ENCODE measurements at places on chromosomes 7 and 10. TPM values are rescaled to one million over a fixed set of nuclear protein-coding genes. Genes with fewer than 3 reads are reported as not detected.
A peak's percentile ranks its signal among the peaks of the same experiment; 100 is the strongest.

- H3K4me1 ChIP-seq = no peaks in the 10 kb centered on the region
- H3K27ac ChIP-seq = no peak overlapping the region
- DNase-seq = no peak
- H3K4me3 ChIP-seq = no peak overlapping the region
- H3K27me3 ChIP-seq = no peaks in the 10 kb centered on the region
Measured at GRCh38 chr10:84216834-84217233, 8.5 kb downstream of the LRIT2 start.

The PAPOLB gene
- total RNA-seq = 0.36 TPM

The MSS51 gene
- 4.5 TPM for total RNA-seq

DNA sequence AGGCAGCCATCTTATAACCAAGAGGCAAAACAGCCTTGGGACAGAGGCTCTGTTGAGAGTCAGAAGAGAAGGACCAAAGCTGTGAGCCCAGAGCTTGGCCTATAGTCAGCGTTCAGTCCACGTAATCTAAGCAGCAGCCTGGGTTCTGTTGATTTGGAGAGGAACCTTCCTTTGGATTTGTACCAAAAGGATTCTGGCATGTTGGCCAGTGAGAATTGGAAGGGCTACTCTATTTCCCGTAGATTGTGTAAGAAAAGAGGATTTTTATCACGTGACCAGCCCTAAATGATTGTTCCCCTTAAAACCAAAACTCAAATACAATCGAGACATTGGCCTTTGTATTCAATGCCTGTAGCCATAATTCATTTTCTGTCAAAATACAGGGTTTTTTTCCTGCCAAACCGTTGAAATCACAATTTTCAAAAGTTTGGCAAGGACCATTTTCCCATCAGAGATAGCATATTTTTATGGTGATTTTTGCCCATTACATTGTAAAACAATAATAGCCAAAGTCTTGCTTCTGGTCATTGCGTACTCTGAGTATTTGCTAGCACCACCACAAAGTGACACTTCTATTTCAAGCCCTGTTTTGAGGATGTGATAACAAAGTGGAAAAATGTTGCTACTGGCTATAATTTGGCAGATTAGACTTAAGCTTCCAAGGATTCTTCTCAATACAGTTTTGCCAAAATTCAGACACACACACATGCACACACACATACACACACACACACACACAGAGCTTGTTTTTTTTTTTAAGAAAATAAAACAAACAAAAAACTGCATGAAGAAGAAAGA is 23.1 kb upstream of the BMPER start:
- H3K4me3 ChIP-seq = no peak overlapping the region
- no peaks in the 10 kb centered on the region for H3K4me1 ChIP-seq
- no peak for DNase-seq
- H3K27me3 ChIP-seq = no peaks in the 10 kb centered on the region
- no peaks in the 10 kb centered on the region for H3K36me3 ChIP-seq

- no peak overlapping the region for H3K27ac ChIP-seq
- peaks cover 10% of the 10 kb centered on the region for H3K4me1 ChIP-seq
- DNase-seq = no peak
- H3K36me3 ChIP-seq = peaks cover 43% of the 10 kb centered on the region
- no peaks in the 10 kb centered on the region for H3K27me3 ChIP-seq
- no peak overlapping the region for H3K4me3 ChIP-seq
Measured at GRCh38 chr7:128946936-128947830, 9.5 kb downstream of the IRF5 start.

GRCh38 chr7:132270517-132270916 is 305.8 kb downstream of the PLXNA4 start:
- H3K27ac ChIP-seq = no peak overlapping the region
- DNase-seq = no peak
- H3K27me3 ChIP-seq = peaks cover 4% of the 10 kb centered on the region
- H3K4me1 ChIP-seq = no peaks in the 10 kb centered on the region
- no peaks in the 10 kb centered on the region for H3K36me3 ChIP-seq

DNA sequence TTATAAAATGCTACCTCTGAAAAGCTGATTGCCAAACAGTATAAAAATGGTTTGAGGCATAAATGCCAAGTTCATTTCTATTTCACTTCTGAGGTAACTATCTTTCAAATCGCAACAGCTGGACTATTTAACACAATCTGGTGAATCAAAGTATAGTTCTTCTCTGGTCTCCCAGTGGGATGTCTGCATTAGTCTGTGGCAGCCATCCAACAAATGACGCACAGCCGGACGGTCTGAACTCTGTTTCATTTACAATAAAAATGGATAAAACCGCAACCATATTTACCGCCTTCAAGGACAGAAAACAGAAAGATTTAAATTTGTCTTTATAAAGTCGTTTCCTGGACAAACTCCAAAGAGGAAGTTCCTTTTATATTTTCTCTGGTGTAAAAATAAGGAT is 41.9 kb downstream of the ENO4 start:
- no peak overlapping the region for H3K27ac ChIP-seq
- no peaks in the 10 kb centered on the region for H3K4me1 ChIP-seq
- no peaks in the 10 kb centered on the region for H3K36me3 ChIP-seq
- H3K27me3 ChIP-seq = peaks cover 2% of the 10 kb centered on the region
- H3K4me3 ChIP-seq = no peak overlapping the region

- peaks cover 91% of the 10 kb centered on the region for H3K4me1 ChIP-seq
- H3K36me3 ChIP-seq = no peaks in the 10 kb centered on the region
- H3K27me3 ChIP-seq = no peaks in the 10 kb centered on the region
Measured at GRCh38 chr10:124614003-124614659, 130.0 kb downstream of the FAM53B start.

- no peaks in the 10 kb centered on the region for H3K36me3 ChIP-seq
- peak overlapping the region; percentile 96 for H3K4me3 ChIP-seq
- H3K27me3 ChIP-seq = no peaks in the 10 kb centered on the region
- H3K4me1 ChIP-seq = peaks cover 33% of the 10 kb centered on the region
Measured at GRCh38 chr10:5811387-5811821, 1.8 kb downstream of the GDI2 start.

DNA sequence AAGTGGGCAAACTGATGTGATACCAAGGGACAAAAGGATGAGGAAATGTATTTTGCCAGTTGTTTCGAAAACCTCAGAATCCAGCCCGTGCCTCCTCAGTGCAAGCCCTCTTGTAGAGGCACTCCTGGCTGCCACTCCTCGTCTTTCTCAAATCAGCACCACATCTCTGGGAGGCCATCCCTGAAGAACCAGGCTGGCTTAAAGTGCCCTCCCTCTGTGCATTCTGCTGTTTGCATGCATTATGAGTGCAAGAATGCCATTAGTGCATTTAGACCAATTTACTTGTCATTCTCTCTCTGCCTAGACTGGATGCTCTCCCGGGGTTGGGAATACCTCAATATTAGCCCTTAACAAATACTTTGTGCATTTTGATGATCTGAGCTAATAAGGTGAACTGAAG is 19.9 kb upstream of the FAM180A start:
- no peak overlapping the region for H3K27ac ChIP-seq
- H3K27me3 ChIP-seq = no peaks in the 10 kb centered on the region
- no peaks in the 10 kb centered on the region for H3K36me3 ChIP-seq
- no peaks in the 10 kb centered on the region for H3K4me1 ChIP-seq
- no peak overlapping the region for H3K4me3 ChIP-seq

GRCh38 chr10:103257812-103258211 is 12.1 kb downstream of the RPEL1 start:
- H3K4me1 ChIP-seq = no peaks in the 10 kb centered on the region
- H3K27ac ChIP-seq = no peak overlapping the region
- no peaks in the 10 kb centered on the region for H3K27me3 ChIP-seq
- no peak overlapping the region for H3K4me3 ChIP-seq

DNA sequence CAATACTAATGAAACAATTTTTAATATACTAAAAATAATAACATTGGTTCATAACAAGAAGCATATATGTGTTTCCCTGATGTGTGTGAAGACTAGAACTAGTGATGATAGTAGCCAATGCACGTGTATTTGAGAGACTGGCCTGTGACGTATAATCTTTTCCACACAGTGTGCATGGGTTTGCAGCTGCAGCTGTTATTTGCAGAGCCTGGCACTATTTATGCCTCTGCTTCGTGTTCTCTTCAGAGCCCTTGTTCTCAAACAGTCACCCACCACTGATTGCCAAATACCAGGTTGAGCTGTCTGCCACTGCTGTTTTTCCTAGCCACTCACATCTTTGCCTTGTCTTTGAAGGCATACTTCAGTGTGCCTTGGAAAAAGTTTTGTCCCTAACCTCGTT is 531.7 kb downstream of the ETV1 start:
- no peak for DNase-seq
- H3K4me1 ChIP-seq = no peaks in the 10 kb centered on the region
- H3K27me3 ChIP-seq = no peaks in the 10 kb centered on the region
- H3K27ac ChIP-seq = no peak overlapping the region

DNA sequence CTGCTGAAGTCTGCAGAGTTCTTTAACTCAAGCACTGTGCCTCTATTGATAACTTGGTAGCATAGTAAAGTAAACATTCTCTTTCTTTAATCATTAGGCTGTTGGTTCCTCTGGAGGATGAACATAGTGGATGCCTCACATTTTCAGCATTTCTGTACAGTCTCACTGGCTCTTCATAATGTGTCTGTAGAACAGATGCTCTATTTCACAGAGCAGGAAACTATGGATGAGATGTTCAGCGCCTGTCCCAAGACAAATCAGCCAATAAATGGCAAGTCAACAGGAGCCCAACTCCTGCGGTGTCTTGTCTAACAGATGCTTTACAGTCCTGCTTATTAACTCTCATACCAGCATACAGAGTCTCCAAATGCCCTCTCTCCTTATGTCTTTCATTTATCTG is 36.5 kb downstream of the NRBF2 start:
- H3K4me3 ChIP-seq = no peak overlapping the region
- H3K36me3 ChIP-seq = peaks cover 41% of the 10 kb centered on the region
- no peak for DNase-seq

The RTKN2 gene
- 0.31 TPM for total RNA-seq

- DNase-seq = no peak
- peak overlapping the region; percentile 82 for H3K27ac ChIP-seq
- H3K36me3 ChIP-seq = peaks cover 19% of the 10 kb centered on the region
- H3K4me1 ChIP-seq = peaks cover 81% of the 10 kb centered on the region
- no peak overlapping the region for H3K4me3 ChIP-seq
- no peaks in the 10 kb centered on the region for H3K27me3 ChIP-seq
Measured at GRCh38 chr10:124618470-124619073, 125.6 kb downstream of the FAM53B start.

DNA sequence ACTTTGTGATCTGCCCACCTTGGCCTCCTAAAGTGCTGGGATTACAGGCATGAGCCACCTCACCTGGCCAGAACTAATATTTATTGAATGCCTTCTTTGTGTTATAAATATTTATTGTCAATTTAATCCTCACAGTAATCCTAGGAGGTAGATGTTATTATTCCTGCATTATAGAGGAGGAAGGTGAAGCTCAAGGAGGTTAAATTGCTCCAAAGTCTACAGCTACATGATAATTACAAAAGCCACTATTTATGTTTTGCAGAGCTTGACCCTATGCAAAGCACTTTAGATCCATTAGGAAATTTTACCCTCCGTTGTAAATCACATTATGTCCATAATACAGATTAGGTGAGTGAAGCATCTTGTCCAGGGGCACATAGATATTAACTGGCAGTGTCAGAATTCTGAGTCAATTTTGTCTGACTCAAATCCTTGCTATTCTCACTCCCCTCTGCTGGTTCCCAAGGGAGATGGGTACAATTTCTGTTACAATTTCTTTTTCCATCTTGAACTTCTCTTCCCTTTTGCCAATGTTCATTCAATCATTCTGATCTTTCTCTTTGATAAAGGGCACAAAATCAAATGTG is 25.7 kb upstream of the CDK14 start:
- DNase-seq = no peak
- H3K36me3 ChIP-seq = no peaks in the 10 kb centered on the region

- H3K4me1 ChIP-seq = no peaks in the 10 kb centered on the region
- H3K4me3 ChIP-seq = no peak overlapping the region
- no peaks in the 10 kb centered on the region for H3K36me3 ChIP-seq
- no peak for DNase-seq
- H3K27ac ChIP-seq = no peak overlapping the region
Measured at GRCh38 chr7:75943864-75944263, 28.9 kb downstream of the POR start.

The SNCG gene
- not detected for total RNA-seq
